ENCODE measurements at places on chromosomes 4 and X. TPM values are rescaled to one million over a fixed set of nuclear protein-coding genes. Genes with fewer than 3 reads are reported as not detected.

NOX1 gene
- 0.22 TPM for total RNA-seq

GAGE1 gene
- total RNA-seq, result not detected

RPL10 gene
- 3,304 TPM for total RNA-seq

GALNT7 gene
- total RNA-seq, result 10.4 TPM

AFM gene
- total RNA-seq, result not detected

UGT2B28 gene
- not detected for total RNA-seq

TBC1D8B gene
- 6.2 TPM for total RNA-seq

SLC30A9 gene
- 37.7 TPM for total RNA-seq

CHRDL1 gene
- 0.27 TPM for total RNA-seq

ATP2B3 gene
- 1.4 TPM for total RNA-seq

C4orf36 gene
- total RNA-seq, result 0.47 TPM

NDST3 gene
- 3.0 TPM for total RNA-seq

BANK1 gene
- total RNA-seq, result 0.48 TPM

PPEF1 gene
- 1.7 TPM for total RNA-seq

PPP4R3C gene
- not detected for total RNA-seq

NUDT10 gene
- total RNA-seq, result 17.7 TPM

IBSP gene
- 3.4 TPM for total RNA-seq

PCDH7 gene
- 13.1 TPM for total RNA-seq

DOK7 gene
- total RNA-seq, result 0.81 TPM

SLITRK4 gene
- total RNA-seq, result 2.6 TPM

UPF3B gene
- 25.4 TPM for total RNA-seq

DAPP1 gene
- 4.9 TPM for total RNA-seq

GAGE12H gene
- total RNA-seq, result not detected

HSD17B10 gene
- 43.5 TPM for total RNA-seq

BMX gene
- total RNA-seq, result 0.22 TPM

ARR3 gene
- 1.8 TPM for total RNA-seq

MAGED4B gene
- total RNA-seq, result 165 TPM

KIAA1210 gene
- 0.05 TPM for total RNA-seq

FATE1 gene
- 8.8 TPM for total RNA-seq

ARMCX1 gene
- total RNA-seq, result 1.7 TPM

GPRASP2 gene
- total RNA-seq, result 44.1 TPM

CDKL2 gene
- 0.16 TPM for total RNA-seq

ANK2 gene
- total RNA-seq, result 71.2 TPM

AFP gene
- total RNA-seq, result not detected

MAGED4 gene
- 0.15 TPM for total RNA-seq

CLNK gene
- not detected for total RNA-seq

CCDC160 gene
- total RNA-seq, result 6.5 TPM

CT45A10 gene
- total RNA-seq, result not detected

MTNR1A gene
- 0.21 TPM for total RNA-seq

F8A1 gene
- total RNA-seq, result 5.7 TPM

DGKK gene
- 0.66 TPM for total RNA-seq

CT55 gene
- total RNA-seq, result not detected

TRIM60 gene
- not detected for total RNA-seq

PDLIM3 gene
- total RNA-seq, result 0.27 TPM

XG gene
- total RNA-seq, result 1.5 TPM

ZCCHC13 gene
- total RNA-seq, result not detected

TBX22 gene
- total RNA-seq, result not detected

DUSP21 gene
- not detected for total RNA-seq

NPFFR2 gene
- 0.18 TPM for total RNA-seq

CT45A3 gene
- not detected for total RNA-seq

MUC7 gene
- total RNA-seq, result 2.1 TPM

PABPC1L2B gene
- not detected for total RNA-seq

NIPAL1 gene
- 1.0 TPM for total RNA-seq

OTC gene
- total RNA-seq, result 0.13 TPM

All from motor neuron (in vitro differentiated cells).